ENCODE measurements at places on chromosomes 6 and 20.

- peak; percentile 9 for DNase-seq
These were observed 385.6 kb downstream of the CDKAL1 start for GRCh38 chr6:20919677-20920385.

GRCh38 chr6:56946368-56946767 is 8.5 kb upstream of the BEND6 start:
- DNase-seq: no peak

GRCh38 chr6:162702446-162702845 is 25.1 kb downstream of the PRKN start:
- no peak for DNase-seq

DNA sequence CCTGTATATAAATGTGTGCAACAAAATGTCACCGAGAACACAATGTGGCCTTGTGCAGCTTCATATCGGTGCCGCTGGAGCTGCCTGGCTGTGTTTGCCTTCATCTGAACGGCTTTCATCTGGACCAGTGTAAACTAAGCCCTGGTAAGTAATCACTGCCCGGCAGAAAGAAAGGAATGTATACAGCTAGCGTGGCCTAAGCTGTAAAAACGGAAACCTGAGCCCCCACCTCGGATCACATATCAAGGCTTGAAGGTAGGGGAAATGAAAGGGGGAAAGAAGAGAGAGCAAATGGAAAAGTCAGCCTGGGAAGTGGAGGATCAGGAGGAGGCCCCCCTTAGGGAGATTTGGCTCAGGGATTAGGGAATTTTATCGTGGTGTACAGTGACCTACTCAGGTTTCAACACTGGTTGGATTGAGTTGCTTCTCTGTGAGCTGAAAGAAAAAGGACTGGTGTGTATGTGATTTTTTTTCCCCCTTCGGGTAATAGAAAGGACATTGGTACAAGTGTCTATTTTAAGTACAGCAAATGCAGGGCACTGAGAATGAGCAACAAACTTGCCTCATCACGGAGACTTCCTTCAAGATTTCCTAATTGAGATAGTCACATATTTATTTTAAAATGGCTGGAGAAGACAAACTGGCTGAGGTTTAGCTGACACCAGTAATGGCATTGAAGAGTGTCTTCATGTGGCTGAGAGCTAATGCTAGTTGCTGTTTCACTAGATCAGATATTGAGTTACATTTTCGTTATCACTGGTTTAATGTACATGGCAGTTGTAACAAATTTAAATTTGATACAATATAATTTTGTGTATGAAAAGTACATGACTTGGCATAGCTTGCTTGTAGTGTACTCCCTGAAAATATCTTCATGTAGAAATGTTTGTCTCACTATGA is 3.5 kb downstream of the SOBP start:
- DNase-seq: no peak

GRCh38 chr6:134624781-134625180 is 306.9 kb upstream of the SGK1 start:
- no peak for DNase-seq

- no peak for DNase-seq
These were observed 35.0 kb upstream of the COL21A1 start for GRCh38 chr6:56282391-56282790.

DNA sequence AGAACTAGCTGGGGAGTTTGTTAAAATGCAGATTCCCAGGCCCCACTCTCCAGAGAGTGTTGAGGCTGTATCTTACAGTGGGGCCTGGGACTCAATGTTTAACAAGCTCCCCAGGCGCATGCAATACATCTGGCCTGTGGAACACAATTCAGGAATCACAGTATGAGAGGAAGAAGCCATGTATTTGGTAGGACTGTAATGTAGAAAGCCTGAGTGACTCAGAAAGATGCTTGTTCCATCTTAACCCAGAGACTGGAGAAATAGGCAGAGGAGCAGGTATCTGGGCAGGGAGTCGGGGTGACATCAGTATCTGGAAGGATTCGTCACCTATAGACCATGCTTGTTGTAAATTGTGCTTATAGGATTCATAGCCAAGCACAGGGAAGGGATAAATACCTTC is 90.5 kb downstream of the UNC5CL start:
- DNase-seq: no peak

DNA sequence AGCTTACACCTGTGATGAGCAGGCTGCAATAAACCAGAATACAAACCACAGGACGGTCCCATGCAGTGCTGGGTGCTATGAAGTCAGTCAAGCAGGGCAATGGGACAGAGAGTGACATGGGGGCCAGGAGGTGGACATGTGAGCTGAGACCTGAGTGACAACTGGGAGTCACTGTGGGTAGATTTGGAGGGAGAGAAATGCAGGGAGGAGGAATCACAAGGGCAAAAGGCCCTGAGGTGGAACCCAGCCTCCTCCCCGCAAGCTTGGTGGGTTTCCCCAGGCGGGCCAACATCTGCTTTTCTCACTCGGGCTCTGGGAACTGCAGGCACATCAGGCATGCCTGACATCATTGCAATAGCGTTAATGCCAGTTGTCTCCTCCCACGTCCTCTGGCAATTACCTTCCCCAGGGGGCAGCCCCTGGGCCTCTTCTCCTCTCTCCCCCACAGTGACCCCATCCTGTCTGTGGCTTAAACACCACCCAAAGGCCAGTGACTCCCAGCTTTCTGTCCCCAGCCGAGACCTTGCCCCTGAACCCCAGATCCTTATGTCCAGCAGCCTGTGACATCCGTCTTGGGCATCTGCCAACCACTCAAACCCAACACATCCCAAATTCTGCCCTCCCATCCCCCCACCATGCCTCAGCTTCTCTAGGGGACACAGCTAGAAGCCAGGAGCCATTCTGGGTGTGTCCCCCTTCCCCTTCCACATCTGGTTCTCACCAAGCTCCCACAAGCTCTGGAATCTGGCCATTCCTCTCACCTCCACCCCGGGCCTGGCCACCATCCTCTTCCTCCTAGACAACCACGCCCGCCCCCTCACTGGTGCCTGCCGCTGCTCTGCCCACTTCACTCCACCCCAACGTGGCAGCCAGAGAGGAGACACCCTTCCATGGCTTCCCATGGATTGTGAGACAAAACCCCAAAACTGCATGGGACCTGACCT is 28.2 kb downstream of the PDRG1 start:
- DNase-seq: peak; percentile 40

DNA sequence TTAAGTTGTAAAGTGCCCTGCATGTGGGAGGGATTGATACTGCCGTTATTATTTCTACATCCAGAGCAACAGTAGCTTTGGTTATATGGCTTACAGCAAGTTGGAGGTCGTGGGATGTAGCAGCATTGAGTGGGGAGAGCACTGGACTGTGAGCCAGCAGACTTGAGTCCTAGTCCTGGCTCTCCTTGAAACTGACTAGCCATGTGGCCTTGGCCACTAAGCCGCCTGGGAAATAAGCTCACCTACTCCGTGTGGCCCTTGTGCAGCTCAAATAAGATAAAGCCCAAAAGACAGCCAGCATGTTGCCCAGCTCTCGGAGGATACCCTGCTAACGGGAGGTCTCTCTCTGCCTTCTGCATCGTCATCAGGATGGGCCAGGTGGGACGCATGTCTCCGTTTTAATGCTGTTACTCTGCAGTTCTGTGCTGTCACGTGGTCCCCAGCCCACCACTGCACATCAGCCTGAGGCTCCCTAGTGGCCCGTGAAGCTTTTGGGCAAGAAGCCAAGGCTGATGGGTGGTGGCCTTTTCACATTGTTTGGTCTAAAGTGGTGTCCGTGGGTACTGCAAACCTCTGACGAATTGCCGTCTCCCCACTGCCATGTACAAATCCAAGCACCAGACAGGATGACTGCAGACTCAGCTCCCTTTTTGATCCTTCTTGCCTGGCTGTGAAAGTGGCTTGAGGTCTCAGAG is 7.9 kb downstream of the EPB41L1 start:
- no peak for DNase-seq

DNA sequence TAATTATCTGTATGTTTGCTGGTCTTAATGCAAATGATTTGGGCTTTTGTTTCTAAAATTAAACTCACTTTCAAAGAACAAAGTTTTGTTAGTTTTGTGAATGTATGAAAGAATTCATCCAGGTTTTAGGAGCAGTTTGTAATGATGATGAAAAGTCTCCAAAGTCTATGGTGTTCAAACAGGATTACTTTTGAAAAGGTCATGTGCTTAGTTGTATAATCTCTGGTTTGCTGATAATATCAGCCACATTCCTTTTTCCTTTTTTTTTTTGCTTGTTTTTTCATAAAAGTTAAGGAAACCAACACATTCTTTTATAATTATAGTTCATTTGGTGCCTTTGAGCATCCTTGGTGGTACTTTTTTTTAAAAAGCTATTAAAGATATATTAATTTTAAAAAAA is 88.9 kb downstream of the RTN4IP1 start:
- no peak for DNase-seq

DNA sequence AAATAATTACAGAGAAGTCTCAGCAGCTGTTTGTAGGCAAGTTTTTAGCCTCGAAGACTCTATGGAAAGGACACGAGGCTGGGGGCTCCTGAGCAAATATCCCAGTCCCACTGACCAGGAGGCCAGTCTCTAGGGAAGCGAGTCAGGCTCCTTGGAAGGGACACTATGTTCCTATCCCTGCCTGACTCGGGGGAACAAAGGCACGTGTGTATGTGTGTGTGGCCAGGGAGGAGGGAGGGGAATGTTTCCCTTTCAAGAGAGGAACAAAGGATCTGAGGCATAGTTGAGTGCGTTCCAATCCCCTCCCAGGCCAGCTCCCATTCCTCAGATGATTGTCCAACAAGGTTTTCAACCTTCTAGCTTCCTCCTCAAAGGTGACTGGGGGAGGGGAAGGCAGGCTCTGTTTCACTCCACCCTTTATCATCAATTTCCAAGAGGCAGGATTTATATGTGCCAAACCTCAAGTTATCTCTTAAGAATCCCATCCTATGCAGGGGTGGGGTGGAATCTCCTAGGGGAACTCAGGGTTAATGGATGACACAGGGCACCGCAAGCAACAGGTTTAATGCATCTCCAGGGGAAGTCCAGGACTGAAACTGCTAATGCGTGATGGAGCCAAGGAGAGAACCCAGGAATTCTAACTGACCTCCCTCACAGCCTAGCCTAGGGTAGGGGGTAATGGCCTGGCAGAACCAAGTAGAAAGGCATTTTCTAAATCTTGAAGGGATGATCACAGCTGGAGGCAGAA is 9.9 kb downstream of the BCL2L1 start:
- DNase-seq: no peak

DNA sequence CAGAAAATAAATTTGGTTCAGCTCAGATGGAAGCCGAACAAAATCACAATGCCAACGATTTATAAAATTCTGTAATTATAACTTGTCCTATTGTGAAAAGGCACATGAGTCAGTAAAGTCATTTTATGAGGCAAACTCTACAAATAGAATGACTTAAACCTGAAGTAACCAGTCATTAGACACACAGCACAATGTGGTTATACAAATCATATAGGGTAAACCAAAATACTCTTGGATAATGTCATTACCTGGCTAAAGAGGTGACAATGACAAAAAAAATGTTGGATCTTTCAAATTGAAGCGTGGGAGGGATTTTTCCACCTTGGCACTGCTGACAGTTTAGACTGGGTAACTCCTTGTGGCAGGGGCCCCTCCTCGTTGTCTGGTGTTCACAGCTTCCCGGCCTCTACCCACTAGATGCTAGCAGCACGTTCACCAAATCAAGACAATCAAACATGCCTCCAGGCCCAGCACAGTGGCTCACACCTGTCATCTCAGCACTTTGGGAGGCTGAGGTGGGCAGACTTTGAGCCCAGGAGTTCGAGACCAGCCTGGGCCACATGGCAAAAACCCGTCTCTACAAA is 5.0 kb downstream of the ANKRD60 start:
- no peak for DNase-seq

GRCh38 chr20:23362392-23363256 is 642 bp downstream of the GZF1 start:
- DNase-seq: peak; percentile 41

- DNase-seq: no peak
These were observed 14.2 kb downstream of the KCNK5 start for GRCh38 chr6:39214846-39215639.

GRCh38 chr6:112626468-112627082 is 279.4 kb downstream of the RFPL4B start:
- DNase-seq: no peak

DNA sequence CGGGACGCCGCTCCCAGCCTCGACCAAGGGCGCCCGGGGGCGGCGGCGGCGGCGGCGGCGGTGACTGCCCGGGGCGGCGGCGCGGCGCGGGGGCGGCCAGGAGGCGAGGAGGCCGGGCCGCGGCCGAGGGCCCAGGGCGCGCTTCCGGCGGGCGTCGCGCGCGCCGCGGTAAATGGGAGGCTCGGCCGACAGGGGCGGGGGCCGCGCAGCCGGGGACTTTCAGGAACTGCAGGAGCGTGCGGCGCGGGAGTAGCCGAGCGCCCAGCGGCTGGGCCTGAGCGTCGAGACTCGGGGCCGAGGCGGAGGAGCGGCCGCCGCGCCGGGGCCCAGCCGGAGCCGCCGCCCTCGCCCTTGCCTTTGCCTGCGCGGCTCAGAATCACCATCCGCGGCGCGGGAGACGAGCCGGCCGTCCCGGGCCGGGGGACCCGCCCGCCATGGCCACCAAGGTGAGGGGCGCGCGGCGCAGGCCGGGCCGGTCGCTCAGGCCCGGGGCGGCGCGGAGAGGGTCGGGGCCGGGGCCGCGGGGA is at the start of gene SNX9:
SNX9 (plus strand) TSS at position 246 of the 527 bp plus-strand sequence; CDS start at position 435, 189 bp downstream.
- DNase-seq: peak; percentile 56

DNA sequence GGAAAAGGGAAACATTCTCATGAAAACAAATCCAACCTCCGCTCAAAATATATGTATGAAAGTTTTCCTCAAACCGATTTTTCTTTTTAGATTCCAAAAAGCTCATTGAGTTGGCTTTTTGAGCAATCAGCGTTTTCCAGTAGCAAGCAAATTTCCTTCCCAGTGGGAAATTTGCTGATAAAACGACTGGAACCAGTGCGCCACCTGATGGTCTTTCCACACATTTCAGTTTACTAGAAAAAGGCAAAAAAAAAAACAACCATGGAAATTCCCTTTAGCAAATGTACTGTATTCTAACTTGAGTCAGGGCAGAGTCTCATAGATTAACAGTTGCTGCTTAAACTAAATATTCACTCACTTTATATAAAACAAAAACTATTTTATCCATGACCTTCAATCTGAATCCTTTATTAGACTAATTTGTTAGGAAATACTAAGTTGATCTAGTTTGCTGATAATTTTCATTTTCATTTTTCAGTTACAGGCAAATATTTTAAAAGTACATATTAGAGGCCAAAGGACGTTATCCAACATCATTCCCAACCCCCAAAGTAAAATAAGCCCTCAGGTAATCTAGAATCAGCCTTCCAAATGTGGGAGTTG is 271.5 kb downstream of the FOXA2 start:
- no peak for DNase-seq

GRCh38 chr6:106670236-106670635 is 40.9 kb downstream of the QRSL1 start:
- DNase-seq: no peak

DNA sequence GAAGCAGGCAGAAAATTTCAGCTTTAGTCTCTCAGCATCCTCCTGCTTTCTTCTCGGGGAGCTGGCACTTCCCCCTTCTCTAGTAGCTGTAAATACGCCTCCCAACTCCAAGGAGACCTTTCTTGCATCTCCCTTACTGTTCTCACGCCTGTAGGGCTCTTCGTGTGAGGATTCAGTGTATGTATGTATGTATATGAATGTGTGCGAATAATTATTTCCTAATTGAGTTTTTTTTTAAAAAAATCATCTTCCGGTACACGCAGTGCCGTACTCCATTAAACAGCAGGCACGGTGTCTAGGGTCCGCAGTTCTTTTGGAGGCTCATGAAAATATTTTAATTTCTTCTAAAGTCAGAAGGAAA is 85.4 kb downstream of the HFE start:
- no peak for DNase-seq

Data from GM12892 (cell line).